Suppressor macrophage treated with lipopolysaccharide for 1 hour (primary cell): ENCODE measurements at places on chromosomes 16 and 17.

DNA sequence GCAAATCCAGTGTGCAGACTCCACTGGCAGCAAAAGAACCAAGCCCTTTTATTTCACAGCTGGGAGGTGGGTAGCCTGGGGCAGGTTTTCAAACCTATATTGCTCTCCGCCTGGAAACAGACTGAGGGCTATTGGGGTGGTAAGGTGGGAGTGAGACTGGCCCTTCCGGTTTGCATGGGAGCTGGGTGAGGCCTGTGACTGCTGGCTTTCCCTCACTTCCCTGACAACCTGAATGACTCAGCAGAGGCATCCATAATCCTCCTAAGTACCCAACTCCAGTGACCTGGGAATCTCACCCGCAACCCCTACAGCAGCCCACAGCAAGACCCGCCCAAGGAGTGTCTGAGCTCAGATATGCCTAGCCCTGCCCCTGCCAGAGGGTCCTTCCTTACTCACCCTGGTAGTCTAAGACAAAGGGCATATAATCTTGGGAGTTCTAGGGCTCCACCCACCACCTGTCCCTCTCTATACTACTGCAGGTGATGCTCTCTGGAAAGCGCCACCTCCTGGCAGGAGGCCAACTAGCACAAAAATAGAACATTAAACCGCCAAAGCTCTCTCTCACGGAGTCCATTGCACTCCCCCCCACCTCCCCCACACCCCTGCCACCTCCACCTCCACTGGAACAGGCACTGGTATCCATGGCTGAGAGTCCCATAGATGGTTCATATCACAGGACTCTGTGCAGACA, 602.0 kb upstream of the C16orf82 start:
- DNase-seq: no peak

DNA sequence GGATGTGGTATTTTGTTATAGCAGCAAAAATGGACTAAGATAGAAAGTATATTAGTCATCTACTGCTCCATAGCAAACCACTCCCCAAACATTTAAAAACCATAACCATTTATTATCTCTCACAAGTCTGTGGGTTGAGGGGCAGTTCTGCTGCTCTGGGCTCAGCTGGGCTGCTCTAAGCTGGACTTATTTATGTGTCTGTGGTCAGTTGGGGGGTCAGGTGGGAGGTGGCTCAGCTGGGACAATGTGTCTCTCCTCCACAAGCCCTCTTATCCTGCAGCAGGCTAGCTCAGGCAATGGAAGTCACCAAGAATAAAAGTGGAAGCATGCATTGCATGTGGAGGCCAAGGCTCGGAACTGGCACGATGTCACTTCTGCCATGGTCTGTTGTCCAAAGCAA, 226.1 kb upstream of the N4BP1 start:
- no peak for DNase-seq

GRCh38 chr16:48244863-48245195, 729 bp downstream of the LONP2 start:
- no peak for DNase-seq

GRCh38 chr16:12110361-12111107, 134.0 kb downstream of the SNX29 start:
- no peak for DNase-seq

DNA sequence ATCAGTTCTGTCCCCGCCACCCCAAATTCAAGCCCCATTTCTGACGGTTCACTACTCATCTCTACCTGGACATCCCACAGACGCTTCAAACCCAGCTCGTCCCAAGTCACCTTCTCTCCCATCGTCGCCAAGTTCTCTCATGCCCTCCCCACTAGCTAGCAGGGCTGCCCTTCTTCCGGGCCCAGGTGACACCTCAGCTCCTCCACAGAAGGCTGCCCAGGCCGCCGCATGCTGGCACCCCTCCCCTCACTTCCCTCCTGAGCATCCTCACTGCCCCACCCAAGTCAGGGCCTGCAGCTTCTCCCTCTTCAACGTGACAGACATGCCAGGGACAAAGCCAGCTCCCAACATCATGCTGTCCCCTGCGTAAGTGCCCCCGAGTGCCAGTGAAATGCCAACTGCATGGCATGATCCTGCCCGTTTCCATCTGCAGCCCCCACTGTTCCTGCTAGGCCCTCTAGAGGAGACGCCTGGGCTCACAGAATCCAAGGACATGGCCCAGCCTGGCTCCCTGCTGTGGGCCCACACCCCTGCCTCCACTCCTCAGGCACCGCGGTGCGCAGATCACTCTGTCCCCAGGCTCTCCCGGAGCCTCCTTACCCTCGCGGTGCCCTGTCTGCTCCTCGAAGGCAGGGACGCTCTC, 5.9 kb downstream of the CYB561 start:
- no peak for DNase-seq

DNA sequence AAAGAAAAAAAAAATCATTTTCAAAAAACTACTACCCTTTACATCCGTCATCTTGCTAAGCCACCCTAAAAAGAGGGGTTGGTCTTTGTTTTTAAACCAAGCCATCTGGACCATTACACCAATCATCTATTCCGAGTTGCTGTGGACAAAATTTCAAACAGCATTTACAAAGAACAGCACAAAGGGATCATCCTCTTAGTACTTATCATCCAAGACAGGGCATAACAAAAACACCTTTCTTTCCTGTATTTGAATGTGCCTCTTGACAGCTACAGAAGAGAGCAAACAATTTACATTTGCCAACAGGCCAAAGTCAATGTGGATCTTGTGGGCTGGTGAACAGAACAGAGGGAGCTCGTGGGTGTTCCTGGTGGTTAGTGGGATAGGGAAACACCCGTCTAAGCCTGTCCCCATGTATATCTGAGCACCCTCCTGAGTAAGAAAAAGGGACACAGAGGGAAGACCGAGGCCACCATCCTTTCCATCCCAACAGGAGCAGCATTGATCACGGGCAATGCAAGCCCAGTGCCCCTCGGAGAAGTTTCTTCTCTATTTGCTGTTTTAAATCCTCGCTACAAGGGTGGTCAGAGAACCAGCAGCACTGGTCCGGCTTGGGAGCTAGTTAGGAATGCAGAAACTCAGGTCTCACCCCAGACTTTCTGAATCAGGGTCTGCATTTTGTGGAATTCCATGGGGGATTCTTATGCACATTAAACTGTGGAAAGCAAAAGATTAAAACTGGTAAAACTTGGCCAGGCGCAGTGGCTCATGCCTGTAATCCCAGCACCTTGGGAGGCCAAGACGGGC, 1.9 kb downstream of the SLC39A11 start:
- DNase-seq: no peak
